HepG2 (cell line): ENCODE measurements at places on chromosomes 4 and X. TPM values are rescaled to one million over a fixed set of nuclear protein-coding genes. Genes with fewer than 3 reads are reported as not detected.

Gene ZNF827
- 1.8 and 2.8 TPM in 2 replicates for total RNA-seq

GRCh38 chrX:100948557-100948956 is 19.8 kb upstream of the XKRX start:
- DNase-seq, result no peak
- no peaks in the 10 kb centered on the region for H3K4me1 ChIP-seq
- no peak overlapping the region for H3K27ac ChIP-seq
- H3K4me3 ChIP-seq, result no peak overlapping the region
- H3K27me3 ChIP-seq, result no peaks in the 10 kb centered on the region

Gene IGFBP7
- 0.32 and 1.1 TPM in 2 replicates for total RNA-seq

DNA sequence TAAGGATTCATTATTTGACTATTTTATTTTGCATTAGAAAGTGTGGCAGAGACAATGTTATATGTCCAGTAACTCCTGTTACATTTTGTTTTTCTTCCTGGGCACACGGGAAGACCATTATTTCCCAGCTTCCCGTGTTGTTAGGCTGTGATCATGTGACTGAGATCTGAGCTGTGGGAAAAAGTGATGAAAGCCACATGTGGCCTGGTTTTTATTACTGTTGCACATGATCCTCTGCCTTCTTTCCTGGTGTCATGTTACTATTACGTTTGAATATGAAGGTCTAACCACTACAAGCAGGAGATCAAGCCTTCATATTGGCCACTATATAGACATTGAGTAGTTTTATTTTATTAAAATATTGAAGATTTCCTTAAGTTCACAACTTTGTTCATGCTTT is 28.2 kb upstream of the MID1 start:
- no peaks in the 10 kb centered on the region for H3K27me3 ChIP-seq
- H3K4me3 ChIP-seq, result no peak overlapping the region
- no peaks in the 10 kb centered on the region for H3K36me3 ChIP-seq
- DNase-seq, result no peak

GRCh38 chrX:46260499-46260898 is 284.7 kb downstream of the ZNF674 start:
- no peak overlapping the region for H3K27ac ChIP-seq
- no peaks in the 10 kb centered on the region for H3K27me3 ChIP-seq
- no peak for DNase-seq
- H3K4me1 ChIP-seq, result peaks cover 9% of the 10 kb centered on the region; the same call in 1 of the 2 replicates
- H3K4me3 ChIP-seq, result no peak overlapping the region

GRCh38 chr4:127888559-127888958 is 7.9 kb downstream of the PLK4 start:
- no peak for DNase-seq
- H3K27ac ChIP-seq, result no peak overlapping the region
- H3K36me3 ChIP-seq, result peaks cover 38% of the 10 kb centered on the region; the same call in 2 of the 3 replicates
- H3K27me3 ChIP-seq, result no peaks in the 10 kb centered on the region
- no peak overlapping the region for H3K4me3 ChIP-seq

Gene EDNRA
- total RNA-seq, result not detected in 2 replicates

Gene CDS1
- total RNA-seq, result 2.1 TPM in 2 replicates

DNA sequence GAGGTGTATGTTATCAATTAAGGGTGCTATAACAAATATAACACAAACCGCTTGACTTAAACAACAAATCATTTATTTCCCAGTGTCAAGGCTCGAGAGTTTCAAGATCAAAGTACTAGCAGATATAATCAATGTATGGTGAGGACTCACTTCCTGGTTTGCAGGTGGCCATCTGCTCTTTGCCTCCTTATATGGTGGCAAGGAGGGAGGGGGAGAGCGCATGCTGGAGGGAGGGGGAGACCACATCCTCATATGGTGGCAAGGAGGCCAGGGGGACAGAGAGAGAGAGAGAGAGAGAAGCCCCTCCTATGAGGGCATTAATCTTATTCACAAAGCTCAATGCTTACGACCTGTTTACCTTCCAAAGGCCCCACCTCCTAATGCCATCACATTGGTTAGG is 372.3 kb upstream of the SPOCK3 start:
- no peak overlapping the region for H3K27ac ChIP-seq
- no peak for DNase-seq
- H3K4me3 ChIP-seq, result no peak overlapping the region
- H3K4me1 ChIP-seq, result no peaks in the 10 kb centered on the region

DNA sequence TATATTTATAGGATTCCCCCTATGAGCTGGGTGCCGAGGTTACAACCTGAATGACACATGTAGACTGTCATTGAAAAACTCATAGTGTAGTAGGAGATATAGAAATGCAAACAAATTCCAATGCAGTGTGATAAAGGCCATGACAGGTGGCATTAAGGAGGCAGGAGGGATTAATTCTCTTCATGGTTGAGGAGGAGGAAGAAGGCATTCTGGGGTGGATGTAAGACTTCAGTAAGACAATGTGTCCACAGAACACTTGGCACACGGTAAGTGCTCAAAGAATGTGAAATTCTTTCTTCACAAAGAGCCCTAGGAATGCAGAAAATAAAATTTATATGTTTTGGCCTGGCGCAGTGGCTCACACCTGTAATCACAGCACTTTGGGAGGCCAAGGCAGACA is 136.5 kb downstream of the RBM47 start:
- DNase-seq, result no peak
- no peak overlapping the region for H3K27ac ChIP-seq
- H3K27me3 ChIP-seq, result no peaks in the 10 kb centered on the region
- no peak overlapping the region for H3K4me3 ChIP-seq
- H3K4me1 ChIP-seq, result peaks cover 9% of the 10 kb centered on the region; the same call in 1 of the 2 replicates
- H3K36me3 ChIP-seq, result no peaks in the 10 kb centered on the region

Gene CYLC1
- total RNA-seq, result not detected in 2 replicates

Gene GPC3
- 805 and 1,799 TPM in 2 replicates for total RNA-seq

- H3K4me3 ChIP-seq, result peak within 1 kb of the TSS; percentile 55
- H3K4me1 ChIP-seq, result peaks cover 7% of the 10 kb centered on the region; the same call in 1 of the 2 replicates
- H3K27me3 ChIP-seq, result peaks cover 27% of the 10 kb centered on the region; the same call in 2 of the 3 replicates
- H3K36me3 ChIP-seq, result no peaks in the 10 kb centered on the region
- H3K27ac ChIP-seq, result no peak within 1 kb of the TSS
- DNase-seq, result no peak
These were observed at the start of gene TBC1D1 for GRCh38 chr4:37890801-37891259. TSS of gene TBC1D1 (plus strand) at chr4:37891084. CDS start at chr4:37902096, 11,012 bp downstream.

Gene TMEM156
- total RNA-seq, result not detected in 2 replicates

DNA sequence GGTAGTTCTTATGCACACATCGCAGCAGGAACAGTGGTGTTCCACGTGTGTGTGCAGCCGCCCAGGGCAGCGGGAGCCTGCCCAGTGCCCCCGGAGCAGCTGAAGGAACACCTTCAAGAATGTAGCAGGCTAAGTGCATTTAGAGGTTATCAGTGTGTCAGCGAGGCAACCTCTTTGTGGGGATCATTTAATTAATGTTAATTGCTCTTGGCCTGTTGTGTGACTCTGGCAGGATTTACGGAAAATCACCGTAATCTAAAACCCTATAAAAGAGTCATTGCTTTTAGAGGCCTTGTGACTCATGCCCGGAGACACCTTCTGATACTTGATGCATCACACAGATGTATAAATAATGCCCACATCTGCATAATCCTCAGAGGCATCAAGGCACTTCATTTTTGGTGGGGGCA is 47.3 kb upstream of the GATB start:
- no peaks in the 10 kb centered on the region for H3K4me1 ChIP-seq
- no peaks in the 10 kb centered on the region; the same call in 2 of the 3 replicates for H3K27me3 ChIP-seq
- no peaks in the 10 kb centered on the region for H3K36me3 ChIP-seq
- no peak for DNase-seq
- no peak overlapping the region for H3K4me3 ChIP-seq

Gene IBSP
- total RNA-seq, result not detected in 2 replicates
